Activated T-cell treated with anti-CD3 and anti-CD28 coated beads for 4 hours (primary cell): ENCODE measurements at places on chromosomes 2 and 18.

- no peak for DNase-seq
Measured at GRCh38 chr18:24400587-24400986, 3.0 kb upstream of the OSBPL1A start.

GRCh38 chr2:98381494-98381893, 35.2 kb downstream of the CNGA3 start:
- no peak for DNase-seq

DNA sequence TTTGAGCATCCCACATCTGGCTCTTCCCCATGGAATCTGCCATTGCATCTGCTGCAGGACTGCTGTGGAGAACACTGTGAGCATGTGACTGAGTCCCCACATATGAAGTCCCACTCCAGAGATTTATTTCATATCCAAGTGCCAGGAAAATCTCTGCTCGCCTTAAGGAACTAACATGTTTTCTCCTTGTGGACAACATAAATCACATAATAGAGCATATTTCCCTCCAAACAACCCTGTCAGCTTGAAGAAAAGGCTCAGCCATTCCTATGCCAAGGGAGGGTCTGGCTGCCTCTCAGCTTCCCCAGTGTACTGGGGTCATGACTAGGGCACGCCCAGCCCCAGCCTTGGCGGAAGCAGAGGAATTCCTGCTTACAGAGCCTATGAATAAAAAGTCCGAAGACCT, 193.7 kb downstream of the DNER start:
- DNase-seq, result no peak

DNA sequence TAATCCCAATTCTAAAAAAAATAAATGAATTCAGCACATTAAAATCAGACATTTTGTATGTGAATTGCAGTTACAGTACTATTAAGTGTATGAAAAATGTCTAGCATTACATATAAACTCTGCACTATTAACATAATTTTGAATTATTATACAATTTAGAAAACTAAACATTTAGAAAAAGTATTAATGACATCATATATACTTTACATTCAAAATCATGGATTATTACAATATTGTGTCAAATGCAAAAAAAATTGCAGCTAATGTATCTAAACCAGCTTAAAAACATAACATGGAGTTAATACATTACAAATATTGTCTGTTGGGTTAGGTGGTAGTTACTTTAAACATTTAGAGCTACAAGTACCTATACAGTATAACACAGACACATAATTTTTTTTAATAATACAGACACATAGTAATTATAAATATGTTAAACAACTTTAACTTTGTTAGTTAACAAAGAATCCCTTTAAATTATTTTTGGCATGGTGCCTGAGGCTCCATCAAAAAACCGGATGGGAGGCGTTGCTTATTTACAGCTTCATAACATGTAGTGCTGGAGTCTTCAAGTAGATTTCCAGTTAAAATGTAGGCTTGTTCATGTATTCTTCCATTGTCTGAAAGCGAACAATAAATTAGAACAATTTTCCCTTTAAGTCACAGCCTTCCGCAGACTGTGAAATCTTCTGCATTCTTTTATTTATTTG, 79.1 kb downstream of the AP1S3 start:
- DNase-seq, result no peak

- DNase-seq, result no peak
Measured at GRCh38 chr2:223956300-223956699, 963 bp upstream of the MRPL44 start.

DNA sequence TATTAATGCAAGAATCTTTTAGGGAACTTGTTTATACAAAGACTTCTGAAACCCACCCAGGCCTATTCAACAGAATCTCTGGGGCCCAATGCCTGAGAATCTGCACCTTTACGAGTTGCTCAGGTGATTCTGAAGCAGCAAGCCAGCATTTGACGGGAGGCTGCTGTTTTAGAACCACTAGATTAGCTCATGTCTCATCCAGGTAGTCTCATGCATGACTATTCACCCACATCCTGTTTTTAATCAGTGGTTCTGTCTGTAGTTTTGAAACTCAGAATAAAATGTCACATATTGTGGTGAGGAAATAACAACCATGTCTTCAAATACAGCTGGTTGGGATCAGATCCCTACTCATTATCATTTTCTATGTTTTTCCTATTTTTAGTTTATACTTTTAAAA, 39.5 kb downstream of the CYTIP start:
- DNase-seq, result peak; percentile 39

DNA sequence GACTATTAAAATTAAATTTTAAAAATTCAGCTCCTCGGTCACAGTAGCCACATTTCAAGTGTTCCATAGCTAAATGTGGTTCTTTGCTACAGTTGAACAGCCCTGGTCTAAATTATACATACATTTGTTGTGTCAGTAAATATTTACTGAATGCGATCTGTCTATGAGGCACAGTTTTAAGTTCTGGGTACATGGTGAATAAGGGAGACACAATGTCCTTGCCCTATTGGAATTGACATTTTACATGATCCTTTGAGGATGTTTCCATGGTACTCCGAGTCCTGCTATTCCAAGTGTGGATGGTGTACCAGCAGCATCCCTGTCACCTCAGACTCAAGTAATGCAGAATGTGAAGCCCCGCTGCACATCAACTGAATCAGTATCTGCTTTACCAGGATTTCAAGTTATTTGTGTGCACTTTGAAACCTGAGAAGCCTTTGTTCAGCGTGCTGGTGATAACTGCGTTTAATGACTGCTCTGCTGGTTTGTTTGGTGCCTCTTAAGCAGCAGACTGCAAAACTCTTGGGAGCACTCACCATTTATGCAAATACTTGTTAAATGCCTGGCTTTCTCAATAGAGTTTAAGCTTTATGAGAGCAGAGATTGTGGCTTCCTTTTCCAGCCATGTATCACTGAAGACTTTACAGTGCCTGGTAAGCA, 1.5 kb downstream of the GALNT1 start:
- DNase-seq, result no peak
